ENCODE measurements at places on chromosomes 11 and 22.

- DNase-seq: no peak
Measured at GRCh38 chr11:12677131-12677530, 2.9 kb downstream of the TEAD1 start.

DNA sequence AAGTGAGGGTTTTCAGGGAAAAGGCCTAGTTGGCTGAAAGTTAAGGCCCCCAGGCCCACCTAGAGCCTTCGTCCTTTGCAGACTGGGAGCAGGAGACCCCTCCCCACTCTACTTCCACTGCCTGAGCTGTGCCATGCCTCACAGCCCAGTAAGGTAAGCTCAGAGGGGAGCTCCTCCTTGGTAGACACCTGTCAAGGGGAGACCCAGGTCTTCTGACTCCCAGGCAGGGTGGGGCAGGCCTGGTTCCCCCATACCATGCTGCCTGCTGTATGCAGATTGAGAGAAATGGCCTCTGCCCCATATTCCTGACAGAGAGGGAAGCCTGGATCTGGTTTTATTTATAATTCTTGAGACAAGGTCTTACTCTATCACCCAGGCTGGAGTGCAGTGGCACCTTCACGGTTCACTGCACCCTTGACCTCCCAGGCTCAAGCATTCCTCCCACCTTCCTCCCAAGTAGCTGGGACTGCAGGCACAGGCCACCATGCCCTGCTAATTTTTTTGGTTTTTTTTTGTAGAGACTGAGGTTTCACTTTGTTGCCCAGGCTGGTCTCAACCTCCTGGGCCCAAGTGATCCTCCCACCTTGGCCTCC, 697 bp downstream of the RAB36 start:
- DNase-seq: no peak

DNA sequence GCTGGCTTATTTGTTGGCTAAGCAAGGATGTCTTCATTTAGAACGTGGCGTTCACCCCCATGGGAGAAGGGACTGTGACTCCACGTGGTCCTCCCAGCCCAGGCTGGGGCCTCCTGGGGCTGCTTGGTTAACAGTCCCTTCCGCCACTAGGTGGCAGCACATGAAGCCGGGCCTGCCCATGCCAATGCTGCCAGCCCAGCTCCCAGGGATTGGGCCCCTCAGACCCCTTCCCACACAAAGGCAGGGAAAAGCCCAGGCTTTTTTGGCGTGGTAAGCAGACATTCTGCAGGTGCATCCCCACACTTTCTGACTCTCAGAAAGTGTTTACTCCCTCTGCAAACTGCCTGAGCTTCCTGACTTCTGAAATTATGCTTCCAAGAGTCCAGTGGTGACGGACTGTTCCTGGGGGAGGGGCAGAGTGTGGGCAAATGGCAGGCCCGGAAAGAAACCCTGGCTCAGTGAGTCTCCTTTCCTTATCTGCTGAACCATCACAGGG, 3.1 kb downstream of the CBX6 start:
- peak; percentile 56 for DNase-seq

DNA sequence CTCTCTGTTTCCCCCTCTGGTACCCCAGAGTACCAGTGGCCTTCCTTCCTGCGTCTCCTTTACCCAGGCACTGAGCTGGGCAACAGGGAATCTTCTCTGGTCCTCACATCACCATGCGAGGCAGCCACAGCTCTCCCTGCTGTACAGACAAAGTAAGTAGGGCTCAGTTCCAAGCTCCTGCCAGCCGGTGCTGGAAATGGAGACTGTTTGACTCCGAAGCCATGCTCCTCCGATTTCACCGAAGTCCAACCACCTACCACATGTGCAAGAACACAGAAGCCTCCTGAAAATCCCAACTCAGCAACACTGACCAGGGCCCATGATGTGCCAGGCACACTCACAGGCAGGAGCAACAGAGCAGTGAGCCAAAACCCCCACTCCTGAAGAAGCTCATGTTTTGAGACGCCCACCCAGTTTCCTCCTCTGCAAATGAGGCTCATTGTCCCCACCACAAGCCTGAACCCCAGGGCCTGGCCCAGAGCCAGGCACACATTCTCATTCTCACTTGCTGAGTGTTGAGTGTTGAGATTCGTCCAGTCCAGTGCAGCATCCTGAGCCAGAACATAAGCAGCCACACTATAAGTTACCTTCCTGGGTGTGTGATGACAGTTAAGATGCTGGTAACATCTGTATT, 156.0 kb downstream of the MPPED1 start:
- no peak for DNase-seq

DNA sequence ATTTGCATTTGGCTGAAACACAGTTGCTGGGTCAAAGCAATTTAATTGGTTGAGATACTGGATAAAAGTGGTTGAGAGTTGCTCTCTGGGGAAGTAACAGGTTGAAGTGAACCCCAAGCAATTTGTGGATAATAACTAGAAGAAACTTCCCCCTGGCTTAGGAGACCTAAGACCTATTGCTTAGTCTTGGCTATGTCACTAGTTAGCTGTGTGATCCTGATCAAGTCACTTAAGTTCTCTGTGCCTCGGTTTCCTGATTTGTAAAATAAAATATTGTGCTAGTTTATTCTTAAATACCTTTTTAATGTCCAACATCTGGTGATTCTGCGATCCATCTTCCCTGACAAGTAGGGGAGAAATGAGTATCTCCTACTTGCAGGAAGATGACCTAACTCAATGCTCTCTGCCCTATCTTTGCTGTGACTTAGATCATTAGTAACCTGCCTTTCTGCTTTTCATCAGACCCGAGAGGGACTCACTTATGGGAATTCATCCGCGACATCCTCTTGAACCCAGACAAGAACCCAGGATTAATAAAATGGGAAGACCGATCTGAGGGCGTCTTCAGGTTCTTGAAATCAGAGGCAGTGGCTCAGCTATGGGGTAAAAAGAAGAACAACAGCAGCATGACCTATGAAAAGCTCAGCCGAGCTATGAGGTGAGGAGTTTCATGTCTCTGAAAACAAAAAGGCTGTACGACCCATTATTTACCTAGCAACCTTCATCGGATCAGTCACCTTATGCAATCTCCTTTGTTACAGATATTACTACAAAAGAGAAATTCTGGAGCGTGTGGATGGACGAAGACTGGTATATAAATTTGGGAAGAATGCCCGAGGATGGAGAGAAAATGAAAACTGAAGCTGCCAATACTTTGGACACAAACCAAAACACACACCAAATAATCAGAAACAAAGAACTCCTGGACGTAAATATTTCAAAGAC, 37.5 kb downstream of the EHF start:
- DNase-seq: no peak

DNA sequence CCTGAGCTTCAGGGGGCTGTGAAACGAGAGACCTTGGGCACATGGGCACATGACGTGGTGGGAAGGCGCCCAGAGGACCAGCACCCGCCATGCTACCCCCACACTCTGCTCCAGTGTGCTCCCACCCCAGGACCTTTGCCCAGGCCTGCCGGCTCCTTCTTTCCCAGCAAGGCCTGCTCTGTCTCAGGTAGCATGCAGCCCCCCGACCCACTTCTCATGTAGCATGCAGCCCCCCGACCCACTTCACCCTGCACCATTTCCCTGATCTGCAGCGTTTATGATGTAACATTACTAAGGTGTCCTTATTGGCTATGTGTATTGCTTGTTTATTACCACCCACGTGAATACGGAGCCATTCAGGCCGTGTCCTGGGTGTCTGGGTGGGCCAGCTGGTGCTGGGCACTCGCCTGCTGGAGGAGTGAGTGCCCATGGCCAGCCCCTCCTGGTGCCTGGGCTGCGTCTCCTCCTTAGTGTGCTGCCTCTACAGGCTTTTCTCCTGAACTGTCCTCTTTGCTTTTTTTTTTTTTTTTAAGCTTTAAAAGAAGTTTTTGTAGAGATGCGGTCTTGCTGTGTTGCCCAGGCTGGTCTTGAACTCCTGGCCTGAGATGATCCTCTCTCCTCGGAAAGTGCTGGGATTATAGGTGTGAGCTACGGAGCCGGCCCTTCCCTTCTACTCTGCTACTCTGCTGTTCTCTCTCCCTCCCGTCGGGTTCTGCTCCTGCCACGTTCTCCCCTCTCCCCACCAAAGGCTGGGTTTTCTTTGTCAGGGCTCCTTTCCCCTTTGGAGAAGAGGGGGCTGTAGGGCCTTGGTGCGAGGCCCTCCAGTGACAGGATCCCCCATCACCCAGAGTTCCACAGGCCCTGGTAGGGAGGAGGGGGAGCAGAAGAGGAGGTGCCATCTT, 29.4 kb downstream of the LRP5 start:
- no peak for DNase-seq

DNA sequence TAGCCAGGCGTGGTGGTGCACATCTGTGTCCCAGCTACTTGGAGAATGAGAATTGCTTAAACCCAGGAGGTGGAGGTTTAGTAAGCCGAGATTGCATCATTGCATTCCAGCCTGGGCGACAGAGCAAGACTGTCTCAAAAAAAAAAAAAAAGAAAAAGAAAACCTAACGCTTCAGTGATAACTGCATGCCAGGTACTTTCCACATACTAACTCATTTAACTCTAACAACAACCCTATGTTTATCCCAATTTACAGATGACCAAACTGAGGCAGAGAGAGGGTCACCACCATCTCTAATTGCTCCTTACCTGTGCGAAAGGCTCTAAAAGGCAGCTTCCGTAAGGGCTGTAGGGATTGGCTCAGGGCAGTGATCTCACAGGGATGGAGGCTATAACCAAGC, 11.6 kb downstream of the PISD start:
- no peak for DNase-seq

- DNase-seq: no peak
Measured at GRCh38 chr11:15347969-15348734, 233.4 kb downstream of the INSC start.

DNA sequence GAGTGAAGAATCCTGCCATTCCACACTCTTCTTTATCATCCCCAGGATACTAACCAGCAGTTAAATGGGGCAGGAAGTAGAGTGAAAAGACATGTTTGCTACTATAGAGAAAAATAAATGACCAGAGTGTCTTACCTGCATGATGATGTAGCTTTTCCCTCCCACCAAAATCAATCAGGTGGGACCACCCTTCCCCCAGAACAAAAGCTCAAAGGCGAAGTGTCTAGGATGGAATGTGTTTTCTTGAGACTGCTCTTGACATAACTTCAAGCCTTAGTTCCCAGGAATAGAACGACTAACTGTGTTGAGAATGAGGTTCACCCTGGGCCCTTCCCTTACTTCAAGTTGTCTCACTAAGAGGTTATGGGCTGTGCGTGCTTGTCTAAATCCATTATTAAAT, 339.2 kb upstream of the CCDC90B start:
- DNase-seq: no peak

GRCh38 chr22:39256979-39257378, 12.2 kb upstream of the PDGFB start:
- DNase-seq: no peak

DNA sequence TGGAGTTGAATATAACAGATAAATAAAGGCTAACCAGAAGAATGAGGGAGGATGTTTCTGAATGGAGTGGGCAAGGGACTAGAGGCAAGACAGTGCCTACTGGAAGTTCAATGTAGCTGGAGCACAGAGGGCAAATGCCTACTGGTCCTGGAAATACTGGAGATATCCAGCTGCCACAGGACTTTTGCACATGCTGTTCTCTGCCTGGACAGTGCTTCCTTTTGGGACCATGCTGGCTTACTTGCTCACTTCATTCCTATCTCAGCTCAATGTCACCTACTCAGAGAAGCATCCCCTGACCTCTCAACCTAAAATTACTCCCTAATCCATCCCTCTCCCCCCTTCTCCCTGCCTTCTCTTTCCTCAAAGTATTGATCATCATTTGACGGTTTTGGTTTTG, 20.2 kb downstream of the RASD2 start:
- no peak for DNase-seq

DNA sequence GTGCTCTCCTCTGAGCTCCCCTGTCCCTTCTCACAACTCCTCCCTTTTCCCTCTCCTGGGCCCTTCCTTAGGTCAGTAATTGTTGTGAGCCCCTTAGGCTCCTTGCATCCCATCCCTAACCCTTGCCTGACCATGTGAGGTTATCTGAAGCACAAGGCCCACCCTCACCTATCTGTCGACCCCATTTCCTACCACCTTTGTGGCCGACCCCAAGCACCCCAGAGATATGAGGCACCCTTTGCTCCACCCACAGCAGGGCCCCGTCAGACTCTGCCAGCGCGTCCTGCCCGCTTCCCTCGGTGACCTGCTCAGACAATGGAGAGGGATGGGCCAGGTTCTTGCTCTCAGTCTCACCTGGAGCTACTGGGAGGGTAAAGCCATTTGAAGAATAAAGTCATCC, 1.3 kb downstream of the GNG3 start:
- DNase-seq: no peak

DNA sequence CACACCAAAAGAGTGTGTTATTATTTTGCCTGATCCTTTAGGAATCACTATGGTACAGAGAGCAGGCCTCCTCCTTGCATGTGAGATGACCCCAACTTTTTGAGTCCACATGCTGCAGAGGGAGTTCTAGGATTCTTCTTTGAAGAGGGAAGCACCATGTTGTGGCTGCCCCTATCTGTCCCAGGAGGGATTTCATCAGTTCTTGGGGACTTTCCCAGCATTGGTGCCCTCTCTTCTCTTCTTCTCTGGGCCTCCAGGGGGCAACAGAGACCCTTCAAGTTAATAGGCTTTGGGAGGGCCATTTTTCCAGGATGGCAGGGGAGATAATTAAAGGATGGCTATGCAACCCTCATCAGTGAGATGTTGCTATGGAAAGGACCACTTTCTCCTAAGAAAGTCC, 3.6 kb downstream of the MMP1 start:
- no peak for DNase-seq

GRCh38 chr22:30830907-30831306, 136.2 kb downstream of the OSBP2 start:
- DNase-seq: no peak

- DNase-seq: no peak
Measured at GRCh38 chr11:10623797-10624761, 55.6 kb upstream of the LYVE1 start.

- DNase-seq: peak; percentile 23
Measured at GRCh38 chr11:47270331-47271271, 668 bp downstream of the MADD start.

DNA sequence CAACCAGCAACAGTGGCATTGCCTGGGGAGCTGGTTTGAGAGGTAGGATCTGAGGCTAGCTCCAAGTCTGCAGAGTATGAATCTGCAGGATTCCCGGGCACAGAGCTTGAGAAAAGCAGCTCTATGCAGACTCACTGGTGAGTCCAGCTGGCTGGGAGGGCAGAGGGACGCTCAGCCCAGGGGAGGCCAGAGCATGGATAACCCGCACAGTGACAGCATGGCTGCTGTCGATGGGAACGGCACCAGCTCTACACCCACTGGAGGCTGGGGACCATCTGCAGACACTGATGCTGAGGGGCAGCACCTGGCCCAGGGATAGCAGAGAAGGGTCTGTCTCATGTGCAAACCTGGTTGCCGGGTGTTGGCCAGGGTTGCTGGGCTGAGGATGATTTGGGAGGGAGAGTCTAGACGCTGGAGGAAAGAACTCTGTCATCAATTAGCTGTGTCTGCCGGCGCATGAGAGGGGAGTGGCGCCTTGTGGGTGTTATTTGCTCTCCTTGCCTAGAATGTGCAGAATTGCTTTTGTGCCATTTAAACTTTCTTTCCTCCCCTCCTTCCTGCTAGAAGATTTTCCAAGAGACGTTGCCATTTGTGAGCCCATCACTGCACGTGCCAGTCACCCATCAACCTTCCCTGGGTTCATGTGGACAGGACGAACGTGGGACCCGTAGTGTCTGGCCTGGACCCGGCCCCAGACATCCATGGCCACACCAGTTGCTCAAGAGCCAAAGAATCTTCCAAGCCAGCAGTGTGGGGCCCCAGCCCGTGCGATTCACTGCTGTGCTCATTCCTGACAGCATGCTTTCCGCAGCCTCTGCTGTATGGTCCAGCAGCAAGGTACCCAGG, 19.1 kb upstream of the LINC01488 start:
- no peak for DNase-seq

Data from midbrain (tissue), 1 donor.